AG20443 (cell line): ENCODE measurements at places on chromosomes 7 and 10.
A peak's percentile ranks its signal among the peaks of the same experiment; 100 is the strongest.

DNA sequence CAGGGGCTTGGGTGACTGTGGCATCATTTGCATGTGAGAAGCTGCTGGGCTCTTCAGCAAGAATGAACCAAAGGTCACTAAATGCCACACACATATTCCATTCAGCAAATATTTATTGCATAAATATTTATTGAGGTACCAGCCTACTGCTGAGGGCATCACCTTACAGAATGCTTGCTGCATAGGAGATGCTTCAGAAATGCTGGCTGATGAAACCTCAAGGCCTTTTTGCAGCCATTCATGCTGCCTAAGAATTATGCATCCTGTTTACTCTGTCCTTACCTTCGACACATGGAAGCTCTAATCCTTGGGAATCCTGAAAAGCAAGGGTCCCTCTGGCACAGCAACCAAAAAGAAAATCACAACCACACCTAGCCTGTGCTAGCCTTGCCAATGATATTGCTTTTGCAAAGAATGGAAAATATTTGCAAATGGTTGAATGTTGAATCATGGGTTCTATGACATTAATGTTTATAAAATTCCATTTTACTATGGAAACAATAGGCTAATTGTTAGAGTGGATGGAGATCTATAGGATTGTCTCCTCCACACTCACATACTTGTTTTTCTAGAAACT, 79.6 kb downstream of the PCGF5 start:
- DNase-seq = no peak

- DNase-seq = no peak
Observed at GRCh38 chr7:33425929-33426678, 296.7 kb downstream of the BBS9 start.

DNA sequence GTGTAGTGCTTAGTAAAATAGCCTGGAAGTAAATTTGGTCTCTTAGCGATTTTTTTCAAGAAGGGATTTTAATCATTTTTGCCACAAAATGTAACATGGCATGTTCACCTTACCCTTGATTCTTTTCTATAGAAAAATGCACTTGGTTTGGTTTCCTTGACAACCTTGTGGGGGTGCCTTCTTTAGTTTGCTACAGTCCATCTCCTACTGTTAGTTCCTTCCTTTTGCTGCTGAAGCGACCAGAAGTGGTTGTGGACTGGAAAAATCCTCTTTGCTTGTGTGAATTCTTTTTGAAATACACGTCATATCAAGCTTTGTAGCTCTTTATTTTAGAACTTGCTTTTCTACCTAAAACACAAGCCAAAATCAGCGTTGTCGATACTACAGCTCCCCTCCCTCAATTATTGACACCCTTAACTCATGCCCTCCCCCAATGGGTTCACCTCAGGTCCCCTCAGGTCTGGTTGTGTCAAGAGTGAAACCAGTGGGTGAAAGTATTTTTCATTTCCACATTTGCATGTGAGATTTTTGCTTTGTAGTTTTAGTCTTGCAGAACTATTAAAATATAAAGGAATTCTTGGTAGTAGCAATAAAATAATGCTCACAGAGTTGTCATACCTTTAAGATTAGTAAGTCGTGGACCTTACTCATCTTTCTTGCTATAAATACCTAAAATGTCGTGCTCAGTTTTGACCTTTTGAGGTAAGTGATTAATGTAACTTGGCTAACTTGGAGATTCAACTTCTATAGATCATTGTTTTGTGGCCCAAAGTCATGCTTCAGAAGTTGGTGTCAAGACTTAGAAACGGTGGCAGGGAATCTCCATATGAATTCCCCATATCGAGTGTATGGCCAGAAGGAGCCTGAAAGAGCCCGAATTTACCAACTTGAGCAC, 1.5 kb downstream of the ACTR3B start:
- DNase-seq = no peak

DNA sequence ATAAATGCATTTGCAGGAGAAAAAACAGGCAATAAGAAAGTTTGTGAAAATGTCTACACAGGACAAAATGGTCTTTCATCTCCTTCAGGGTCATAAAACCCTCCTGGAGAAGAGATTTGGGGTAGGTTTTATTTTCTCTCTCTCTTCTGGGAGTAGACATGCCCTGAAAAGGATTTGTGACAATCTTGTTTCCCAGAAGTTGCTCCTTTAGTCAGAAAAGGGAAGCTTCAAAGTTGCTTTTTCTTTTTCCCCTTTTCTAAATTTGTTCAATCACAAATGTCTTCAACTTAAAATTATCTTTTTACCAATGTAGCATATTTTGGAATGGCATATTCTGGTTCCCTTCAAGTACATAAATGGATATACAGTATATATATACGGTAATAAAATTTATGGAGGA, 9.4 kb upstream of the ANKRD22 start:
- no peak for DNase-seq

GRCh38 chr7:7424151-7424873, 111.4 kb downstream of the COL28A1 start:
- peak; percentile 80 for DNase-seq

GRCh38 chr10:17882557-17882956, 69.2 kb upstream of the SLC39A12 start:
- DNase-seq = no peak

DNA sequence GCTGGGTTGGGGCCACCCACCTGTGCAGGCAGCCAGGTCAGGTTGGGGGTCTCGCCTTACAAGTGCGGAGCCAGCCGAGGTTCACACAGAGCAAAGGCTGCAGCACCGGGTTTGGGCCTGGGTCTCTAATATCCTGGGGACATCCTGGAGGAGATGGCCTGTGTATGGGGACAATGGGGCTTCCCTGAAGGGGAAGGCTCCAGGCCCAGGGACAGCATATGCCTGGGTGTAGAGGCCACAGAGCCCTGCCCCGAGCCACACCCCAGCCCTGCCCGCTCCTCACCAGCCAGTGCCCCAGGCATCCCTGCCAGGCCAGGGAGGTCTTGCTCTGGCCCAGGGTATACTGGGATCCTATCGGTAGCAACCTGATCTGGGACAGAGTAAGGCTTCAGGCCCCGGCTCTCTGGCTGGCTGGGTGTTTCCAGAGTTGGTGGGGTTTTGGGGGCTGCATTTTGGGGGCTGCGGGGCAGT, 9.1 kb downstream of the TTYH3 start:
- no peak for DNase-seq

- DNase-seq = no peak
Observed at GRCh38 chr10:62046522-62047227, 145.2 kb downstream of the ARID5B start.

- DNase-seq = no peak
Observed at GRCh38 chr7:1264345-1265280, 31.9 kb downstream of the UNCX start.

- peak; percentile 33 for DNase-seq
Observed at GRCh38 chr7:17521437-17521836, 223.0 kb downstream of the AHR start.

- no peak for DNase-seq
Observed at GRCh38 chr7:511476-512145, 8.0 kb downstream of the PDGFA start.

DNA sequence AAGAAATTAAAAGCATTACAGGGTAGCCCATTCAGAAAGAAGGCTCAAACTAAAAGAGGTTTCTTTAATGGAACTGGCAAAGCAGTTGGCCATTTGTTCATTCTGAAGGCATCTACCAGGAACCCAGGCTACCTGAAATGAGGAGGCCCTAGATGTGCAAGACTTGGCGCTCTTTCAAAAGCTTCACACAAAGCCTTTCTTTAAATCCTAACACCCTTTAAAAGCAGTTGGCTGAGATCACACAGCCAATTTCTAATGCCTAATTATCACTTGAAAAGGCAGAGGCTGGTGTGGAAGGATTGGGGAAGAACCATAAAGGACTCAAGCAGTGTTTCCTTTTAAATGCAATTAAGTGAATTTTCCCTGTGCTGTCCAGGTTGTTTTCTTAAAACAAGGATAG, 23.2 kb downstream of the PPP1R17 start:
- no peak for DNase-seq

DNA sequence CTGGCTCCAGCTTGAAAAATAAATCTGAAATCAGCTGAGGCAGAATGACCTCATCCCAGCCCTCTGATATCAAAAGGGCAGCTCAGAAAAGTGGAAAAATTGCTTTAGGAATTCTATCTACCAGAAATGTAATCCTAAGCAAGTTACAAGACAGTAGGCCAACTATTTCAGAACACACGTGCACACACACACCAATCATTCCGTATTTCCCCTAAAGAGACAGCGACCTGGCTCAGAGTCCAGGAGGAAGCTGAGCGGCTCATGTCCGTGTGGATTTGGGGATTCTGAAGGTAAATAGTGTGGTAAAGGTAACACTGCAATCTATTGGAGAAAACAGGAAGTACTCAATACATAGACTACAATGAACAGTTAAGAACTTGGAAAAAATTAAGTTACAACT, 288.2 kb downstream of the CALN1 start:
- DNase-seq = no peak

DNA sequence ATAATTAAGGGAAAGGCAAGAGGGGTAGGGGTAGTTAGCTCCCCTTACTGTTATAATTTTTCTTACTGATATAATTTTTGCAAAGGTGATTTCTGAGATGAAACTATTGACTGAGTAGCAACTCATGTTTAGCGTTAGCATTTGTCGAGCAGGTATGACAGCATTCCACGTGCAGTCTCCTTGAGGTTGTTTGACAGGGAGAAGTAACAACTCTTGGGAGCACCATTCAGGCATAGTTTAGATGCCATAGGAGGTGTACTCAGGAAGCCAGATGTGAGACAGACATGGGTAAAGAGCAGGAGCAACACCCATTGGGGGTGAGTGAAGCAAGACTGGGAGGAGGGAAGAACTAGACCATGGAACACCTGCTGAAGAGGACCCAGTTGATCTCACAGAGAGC, 96.6 kb upstream of the KLF6 start:
- no peak for DNase-seq

GRCh38 chr7:92177362-92177761, 1.6 kb downstream of the LRRD1 start:
- peak; percentile 7 for DNase-seq

- DNase-seq = no peak
Observed at GRCh38 chr10:106612381-106612780, 552.1 kb downstream of the SORCS1 start.

DNA sequence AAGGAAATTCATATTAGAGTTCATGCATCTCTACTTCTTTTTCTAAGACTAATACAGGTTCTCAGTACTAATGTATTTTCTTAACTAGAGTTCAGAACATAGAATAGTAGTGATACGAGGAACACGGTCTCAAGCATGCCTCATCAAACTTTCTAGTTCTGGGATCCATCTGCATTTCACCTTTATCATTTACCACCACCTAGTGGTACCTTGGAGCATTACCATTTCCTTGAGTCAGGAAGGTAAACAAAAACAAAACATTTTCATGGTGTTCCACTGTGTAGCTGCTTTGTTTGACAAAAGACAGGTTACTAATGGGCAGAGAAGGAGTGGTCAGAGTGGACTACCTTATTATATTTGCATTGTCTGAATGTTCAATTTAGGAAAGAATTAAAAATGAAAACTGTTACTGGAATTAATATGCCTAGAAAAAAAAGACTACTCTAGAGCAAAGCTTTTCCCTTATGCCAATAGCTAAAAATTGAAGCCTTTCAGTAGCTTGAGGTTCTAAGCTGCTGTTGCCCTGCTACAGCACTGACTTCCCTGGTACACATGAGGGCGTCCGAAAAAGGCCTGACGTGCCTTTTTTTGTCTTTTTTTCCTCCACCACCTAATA, 44.5 kb downstream of the STARD3NL start:
- DNase-seq = peak; percentile 59

- DNase-seq = no peak
Observed at GRCh38 chr10:63498665-63499064, 22.5 kb upstream of the REEP3 start.

GRCh38 chr10:46239993-46240683, 46.7 kb upstream of the ANTXRL start:
- DNase-seq = no peak

- peak; percentile 74 for DNase-seq
Observed at GRCh38 chr7:158829021-158829341, 328 bp downstream of the ESYT2 start.

- no peak for DNase-seq
Observed at GRCh38 chr7:108263425-108263824, 133.3 kb upstream of the LAMB4 start.

GRCh38 chr7:157789094-157789493, 452.3 kb downstream of the DNAJB6 start:
- DNase-seq = no peak

- DNase-seq = no peak
Observed at GRCh38 chr10:119466655-119467054, 75.9 kb downstream of the RGS10 start.

DNA sequence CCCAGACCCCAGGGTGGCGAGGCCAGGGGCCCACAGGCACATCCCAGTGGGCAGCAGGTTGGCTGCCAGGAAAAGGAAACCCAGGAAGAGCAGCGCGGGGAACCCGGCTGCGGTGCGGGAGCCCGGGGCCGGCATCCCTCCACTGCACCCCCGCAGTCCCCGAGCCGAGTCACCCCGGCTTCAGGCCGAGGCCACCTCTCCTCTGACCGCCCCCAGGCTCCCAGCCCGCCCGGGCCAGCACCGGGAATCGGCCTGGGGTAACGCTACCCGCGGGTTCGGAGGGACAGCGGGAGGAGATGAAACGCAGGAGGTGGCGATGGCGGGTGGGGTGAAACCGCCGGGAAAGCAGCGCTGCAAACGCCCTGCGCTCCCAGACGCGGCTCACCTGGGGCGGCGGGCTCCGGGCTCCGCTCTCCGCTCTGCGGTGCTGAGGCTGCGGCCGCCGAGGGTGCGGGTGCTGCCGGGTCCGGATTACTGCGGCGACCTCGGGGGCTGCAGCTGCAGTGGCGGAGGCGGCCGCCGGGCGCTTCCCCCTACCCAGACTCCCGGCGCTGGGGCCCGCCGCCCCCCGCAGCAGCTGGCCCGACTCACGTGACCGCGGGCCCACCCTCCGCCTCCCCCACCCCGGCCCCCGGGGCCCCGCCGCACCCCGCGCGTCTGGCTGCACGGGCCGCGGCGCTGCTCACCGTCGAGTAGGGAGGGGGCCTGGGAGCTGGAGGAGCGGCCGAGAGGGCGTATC, at the start of gene SCRN1:
Gene SCRN1, minus strand, starts transcription at position 545 of the 739 bp plus-strand sequence. CDS start 20,734 bp downstream, outside the sequence.
- peak; percentile 88 for DNase-seq

DNA sequence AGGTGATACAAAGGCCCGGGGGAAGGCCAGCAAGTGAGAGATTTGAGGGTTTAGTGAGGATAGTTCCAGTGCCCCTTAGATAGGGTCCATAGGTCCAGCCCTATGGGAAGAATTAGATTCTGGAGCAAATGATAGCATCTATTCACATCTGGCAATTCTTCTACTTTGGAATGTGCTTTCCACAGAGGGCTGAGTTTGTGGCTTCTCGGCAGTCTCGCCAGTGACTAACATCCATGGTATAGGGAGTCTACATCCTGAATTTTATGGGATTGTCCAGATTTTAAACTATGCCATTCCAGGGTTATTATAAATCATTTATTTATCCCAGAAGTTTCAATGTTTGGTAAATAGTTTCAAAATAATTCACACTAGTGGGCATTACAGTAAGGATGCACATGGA, 207.3 kb upstream of the ADO start:
- DNase-seq = no peak

- peak; percentile 36 for DNase-seq
Observed at GRCh38 chr10:106560925-106561640, 603.4 kb downstream of the SORCS1 start.

GRCh38 chr7:97858221-97858620, 14.0 kb downstream of the ASNS start:
- DNase-seq = no peak
